ENCODE measurements at places on chromosomes 3 and 15. TPM values are rescaled to one million over a fixed set of nuclear protein-coding genes. Genes with fewer than 3 reads are reported as not detected.
A peak's percentile ranks its signal among the peaks of the same experiment; 100 is the strongest.

GRCh38 chr15:43518197-43518761, 871 bp downstream of the MAP1A start:
- no peak for DNase-seq
- peak overlapping the region; percentile 80 for H3K27ac ChIP-seq
- H3K4me1 ChIP-seq: peaks cover 5% of the 10 kb centered on the region
- peaks cover 26% of the 10 kb centered on the region for H3K36me3 ChIP-seq

- H3K27ac ChIP-seq: no peak overlapping the region
- H3K4me3 ChIP-seq: no peak overlapping the region
Measured at GRCh38 chr3:69692761-69693160, 46.5 kb upstream of the MITF start.

GRCh38 chr3:118098827-118099226, 935.8 kb downstream of the IGSF11 start:
- H3K27me3 ChIP-seq: no peaks in the 10 kb centered on the region
- no peak overlapping the region for H3K4me3 ChIP-seq
- DNase-seq: no peak
- no peaks in the 10 kb centered on the region for H3K4me1 ChIP-seq
- H3K27ac ChIP-seq: no peak overlapping the region

PML gene
- total RNA-seq: 227 TPM

DNA sequence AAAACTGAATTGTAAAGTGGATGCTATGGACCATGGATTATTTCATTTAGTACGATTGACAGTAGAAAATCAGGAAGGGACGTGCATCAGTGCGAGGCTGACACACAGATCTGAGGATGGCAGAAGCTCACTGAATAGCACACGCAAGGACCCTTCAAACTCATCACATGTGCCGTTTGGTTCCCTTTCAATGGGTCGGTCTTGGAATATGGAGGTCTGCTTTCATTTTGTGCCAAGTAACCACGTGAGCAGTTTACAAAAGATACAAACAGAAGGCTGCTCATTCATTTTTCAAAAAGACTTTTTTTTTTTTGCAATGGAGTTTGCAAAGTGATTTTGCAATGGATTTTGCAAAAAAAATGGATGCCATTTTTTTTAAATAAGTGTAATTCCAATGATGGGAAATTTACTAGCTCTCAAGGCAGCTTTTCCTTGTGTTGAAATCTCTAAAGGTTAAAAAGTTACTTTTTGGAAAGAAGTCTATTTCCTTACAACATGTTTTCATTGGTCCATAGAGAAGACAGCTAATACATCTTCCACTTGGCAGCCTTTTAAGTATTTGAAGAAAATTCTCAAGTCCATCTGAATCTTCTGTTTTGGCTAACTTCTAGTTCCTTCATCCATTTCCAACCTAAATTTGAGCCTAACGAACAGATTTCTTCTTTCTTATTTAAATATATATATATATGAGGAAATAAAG, 392.3 kb upstream of the TPRG1 start:
- H3K27me3 ChIP-seq: no peaks in the 10 kb centered on the region
- H3K36me3 ChIP-seq: no peaks in the 10 kb centered on the region
- H3K4me3 ChIP-seq: no peak overlapping the region
- DNase-seq: no peak
- H3K27ac ChIP-seq: peak overlapping the region; percentile 57

DNA sequence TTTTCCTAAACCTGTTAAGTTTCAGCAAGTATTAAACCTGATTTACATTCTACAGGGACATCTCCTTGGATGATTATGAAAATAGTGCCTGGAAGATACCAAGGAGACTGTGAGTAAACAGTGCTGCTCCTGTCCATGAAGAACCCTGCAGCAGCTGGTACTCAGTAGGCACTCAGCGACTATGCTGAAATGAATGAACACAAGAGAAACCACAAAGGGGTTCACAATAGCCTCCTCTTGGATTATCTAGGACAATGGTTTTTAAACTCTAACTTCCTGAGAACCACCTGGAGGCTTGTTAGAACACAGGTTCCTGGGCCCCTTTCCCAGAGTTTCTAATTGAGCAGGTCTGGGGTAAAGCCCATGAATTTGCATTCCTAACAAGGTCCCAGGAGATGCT, 488.4 kb upstream of the UBE2E2 start:
- no peak overlapping the region for H3K27ac ChIP-seq
- no peaks in the 10 kb centered on the region for H3K27me3 ChIP-seq
- H3K4me1 ChIP-seq: no peaks in the 10 kb centered on the region

- H3K4me3 ChIP-seq: no peak overlapping the region
- no peaks in the 10 kb centered on the region for H3K27me3 ChIP-seq
- no peaks in the 10 kb centered on the region for H3K36me3 ChIP-seq
- DNase-seq: no peak
Measured at GRCh38 chr3:191740712-191741111, 279.7 kb downstream of the PYDC2 start.

GRCh38 chr15:57401546-57401945, 25.2 kb downstream of the CGNL1 start:
- H3K36me3 ChIP-seq: no peaks in the 10 kb centered on the region
- H3K4me1 ChIP-seq: no peaks in the 10 kb centered on the region
- no peak overlapping the region for H3K4me3 ChIP-seq
- no peaks in the 10 kb centered on the region for H3K27me3 ChIP-seq
- no peak overlapping the region for H3K27ac ChIP-seq
- DNase-seq: no peak

DNA sequence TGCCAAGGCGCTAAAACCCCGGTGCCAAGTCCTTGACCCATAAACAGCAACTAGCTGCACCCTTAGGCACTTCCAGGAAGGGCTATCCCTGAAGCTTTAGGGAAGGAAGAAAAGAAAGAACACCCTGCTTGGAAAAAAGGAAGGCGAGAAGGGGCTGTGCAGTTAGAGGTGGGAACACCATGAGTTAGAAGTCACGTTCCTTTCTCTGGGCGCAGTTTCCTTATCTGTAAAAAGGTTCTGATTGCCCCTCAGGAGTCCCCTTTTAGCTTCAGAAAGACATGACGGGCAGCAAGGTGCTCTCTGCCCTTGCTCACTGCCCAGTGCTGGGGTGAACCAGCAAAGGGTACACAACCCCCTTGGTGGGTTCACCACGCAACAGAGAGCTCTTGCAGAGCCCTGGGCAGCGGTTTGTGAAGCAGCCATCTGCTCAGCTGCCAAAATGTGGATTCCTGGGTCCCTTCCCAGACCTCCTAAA, 798 bp downstream of the GCHFR start:
- H3K36me3 ChIP-seq: no peaks in the 10 kb centered on the region
- H3K27ac ChIP-seq: peak overlapping the region; percentile 82
- H3K4me3 ChIP-seq: peak overlapping the region; percentile 55
- no peaks in the 10 kb centered on the region for H3K27me3 ChIP-seq
- peaks cover 16% of the 10 kb centered on the region for H3K4me1 ChIP-seq

TMEM40 gene
- total RNA-seq: not detected

DNA sequence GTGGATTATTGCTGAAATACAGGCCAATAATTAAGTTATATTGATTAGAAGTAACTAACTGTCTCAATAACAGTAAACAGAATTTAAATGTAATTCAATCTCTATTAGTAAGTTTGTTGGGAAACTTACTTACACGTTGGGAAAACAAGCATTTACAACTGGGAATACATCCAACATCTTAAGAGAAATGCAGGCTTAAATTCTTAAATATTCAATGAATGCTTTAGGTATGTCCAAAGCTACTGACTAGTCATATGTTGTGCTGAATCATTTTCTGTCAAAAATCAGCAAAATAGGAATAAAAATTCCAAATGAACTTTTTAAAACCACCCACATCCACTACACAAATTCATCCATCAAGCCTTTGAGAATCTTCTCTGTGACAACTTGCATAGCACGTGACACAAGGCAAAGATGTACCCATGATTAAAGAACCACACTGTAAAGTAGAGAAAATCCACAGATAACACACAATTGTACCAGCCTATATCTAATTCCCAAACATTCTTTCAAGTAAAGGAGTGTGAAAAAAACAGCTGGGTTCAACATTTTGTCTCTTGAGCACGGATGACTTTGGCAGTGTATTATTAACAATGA, 60.0 kb downstream of the NMNAT3 start:
- H3K4me1 ChIP-seq: no peaks in the 10 kb centered on the region
- no peaks in the 10 kb centered on the region for H3K36me3 ChIP-seq
- H3K27ac ChIP-seq: no peak overlapping the region

- H3K4me3 ChIP-seq: no peak overlapping the region
- H3K27me3 ChIP-seq: no peaks in the 10 kb centered on the region
- no peak for DNase-seq
Measured at GRCh38 chr3:14253707-14254382, 75.2 kb downstream of the LSM3 start.

SLC7A14 gene
- not detected for total RNA-seq

DNA sequence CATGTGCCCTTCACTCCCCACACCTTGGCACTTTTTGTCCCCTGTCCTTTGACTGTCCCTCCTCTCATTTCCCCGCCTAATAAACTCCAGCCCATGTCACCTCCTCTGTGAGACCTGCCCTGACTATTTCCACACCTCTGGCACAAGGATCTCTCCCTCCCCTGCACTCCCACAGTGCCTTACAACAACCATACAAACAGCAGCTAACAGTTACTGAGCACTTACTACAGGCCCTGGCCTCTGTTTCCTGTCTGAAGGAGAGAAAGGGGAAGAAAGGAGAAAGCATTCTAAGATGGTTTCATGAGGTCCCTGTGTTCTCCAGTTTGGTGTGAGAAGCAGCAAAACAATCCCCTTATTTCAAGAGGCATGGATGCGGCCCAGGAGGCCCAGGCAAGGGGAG, 20.0 kb upstream of the TRH start:
- H3K27me3 ChIP-seq: no peaks in the 10 kb centered on the region
- no peaks in the 10 kb centered on the region for H3K36me3 ChIP-seq
- no peak overlapping the region for H3K4me3 ChIP-seq
- H3K27ac ChIP-seq: no peak overlapping the region

PLA2G4D gene
- not detected for total RNA-seq

DNA sequence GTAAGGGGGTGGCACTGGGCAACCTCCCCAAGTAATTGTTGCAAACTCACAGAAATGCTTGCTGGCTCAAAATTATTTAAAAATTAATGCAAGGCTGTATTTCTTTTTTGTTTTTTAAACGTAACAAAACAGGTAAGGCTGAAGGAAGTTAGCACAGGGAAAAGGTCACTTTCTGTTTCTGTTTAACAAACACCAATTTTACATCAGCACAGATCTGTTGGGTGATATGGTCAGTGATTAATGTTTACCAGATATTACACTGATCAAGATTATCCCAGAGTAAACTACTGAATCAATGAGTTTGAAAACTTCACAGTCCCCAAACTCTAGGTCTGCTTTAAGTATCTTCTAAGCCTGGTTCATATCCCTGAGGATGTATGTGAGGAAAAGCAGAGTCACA, 558.0 kb downstream of the FOXP1 start:
- H3K4me1 ChIP-seq: peaks cover 7% of the 10 kb centered on the region
- H3K27me3 ChIP-seq: no peaks in the 10 kb centered on the region
- peak overlapping the region; percentile 38 for H3K27ac ChIP-seq
- H3K36me3 ChIP-seq: peaks cover 14% of the 10 kb centered on the region
- no peak for DNase-seq

FOXB1 gene
- not detected for total RNA-seq

Data from ascending aorta (tissue), 2 donors.